Right lung (tissue), 10 donors: ENCODE measurements at places on chromosomes 6 and 20. TPM values are rescaled to one million over a fixed set of nuclear protein-coding genes. Genes with fewer than 3 reads are reported as not detected.

DNA sequence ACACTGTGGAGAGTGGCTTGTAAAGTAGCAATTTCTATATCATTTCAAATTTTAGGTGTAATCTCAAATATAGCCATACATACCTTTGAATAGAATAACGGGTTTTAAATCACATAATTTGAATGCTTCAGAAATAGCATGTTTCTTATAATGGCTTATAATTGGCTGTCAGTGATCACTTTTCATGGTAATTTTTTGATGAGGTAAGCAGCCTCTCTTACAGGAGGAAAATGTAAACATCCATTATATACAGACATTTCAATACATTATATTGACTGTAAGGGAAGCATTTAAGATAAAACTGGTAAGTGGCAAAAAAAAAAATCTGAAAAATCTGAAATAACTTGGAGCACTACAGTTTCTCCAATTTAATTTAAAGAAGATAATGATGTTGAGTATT lies 67.8 kb upstream of the PHACTR2 start:
- DNase-seq = no peak

DNA sequence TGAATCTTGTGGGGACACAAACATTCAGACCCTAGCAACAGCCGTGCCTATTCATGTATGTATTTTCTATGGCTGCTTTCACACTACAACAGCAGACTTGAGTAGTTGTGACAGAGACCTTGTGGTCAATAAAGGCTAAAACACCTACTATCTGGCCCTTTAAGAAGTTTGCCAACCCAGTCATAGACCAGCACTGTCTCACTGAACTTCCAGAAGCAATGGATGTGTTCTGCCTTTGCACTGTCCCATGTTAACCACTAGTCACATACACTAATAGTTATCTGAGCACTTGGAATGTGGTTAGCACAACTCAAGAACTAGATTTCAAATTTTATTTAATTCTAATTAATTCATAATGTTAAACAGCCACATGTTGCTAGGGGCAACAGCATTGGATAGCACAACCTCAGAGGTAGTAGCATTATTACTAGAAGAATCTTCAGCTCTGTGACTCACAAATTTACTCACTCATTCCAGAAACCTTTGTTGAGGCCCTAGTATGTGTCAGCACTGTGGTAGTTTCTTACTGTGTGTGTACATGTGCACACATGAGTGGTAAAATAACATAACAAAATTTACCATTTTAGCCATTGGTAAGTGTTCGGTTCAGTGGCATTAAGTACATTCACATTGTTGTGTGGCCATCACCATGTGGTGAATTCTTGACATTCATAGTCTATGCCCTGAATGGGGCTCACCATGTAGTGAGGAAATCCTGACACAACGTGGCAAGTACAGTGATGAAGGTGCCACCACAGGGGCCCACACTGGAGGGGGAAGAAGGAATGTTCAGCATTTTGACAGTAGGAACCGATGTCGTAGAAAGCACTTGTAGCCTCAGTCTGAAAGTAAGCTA lies 107.3 kb downstream of the CEP57L1 start:
- no peak for DNase-seq

MYCT1 gene
- polyA plus RNA-seq = 27.6 TPM

DNA sequence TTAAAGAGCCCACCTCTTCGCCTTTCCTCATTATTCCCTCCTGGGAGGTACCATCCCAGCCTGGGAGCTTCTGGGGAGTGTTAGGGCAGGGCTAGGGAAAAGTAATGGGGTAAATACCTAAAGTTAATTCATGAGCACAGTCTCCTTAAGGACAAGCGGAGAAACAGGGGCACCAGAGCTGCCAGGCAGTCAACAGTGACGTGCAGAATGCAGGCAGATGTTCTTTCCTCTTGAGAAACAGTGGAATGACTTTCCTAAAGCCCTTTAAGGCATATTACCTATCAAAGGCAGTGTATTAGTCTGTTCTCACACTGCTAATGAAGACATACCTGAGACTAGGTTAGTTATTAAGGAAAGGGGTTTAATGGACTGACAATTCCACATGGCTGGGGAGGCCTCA lies 76.3 kb downstream of the RNF144B start:
- DNase-seq = no peak

DNA sequence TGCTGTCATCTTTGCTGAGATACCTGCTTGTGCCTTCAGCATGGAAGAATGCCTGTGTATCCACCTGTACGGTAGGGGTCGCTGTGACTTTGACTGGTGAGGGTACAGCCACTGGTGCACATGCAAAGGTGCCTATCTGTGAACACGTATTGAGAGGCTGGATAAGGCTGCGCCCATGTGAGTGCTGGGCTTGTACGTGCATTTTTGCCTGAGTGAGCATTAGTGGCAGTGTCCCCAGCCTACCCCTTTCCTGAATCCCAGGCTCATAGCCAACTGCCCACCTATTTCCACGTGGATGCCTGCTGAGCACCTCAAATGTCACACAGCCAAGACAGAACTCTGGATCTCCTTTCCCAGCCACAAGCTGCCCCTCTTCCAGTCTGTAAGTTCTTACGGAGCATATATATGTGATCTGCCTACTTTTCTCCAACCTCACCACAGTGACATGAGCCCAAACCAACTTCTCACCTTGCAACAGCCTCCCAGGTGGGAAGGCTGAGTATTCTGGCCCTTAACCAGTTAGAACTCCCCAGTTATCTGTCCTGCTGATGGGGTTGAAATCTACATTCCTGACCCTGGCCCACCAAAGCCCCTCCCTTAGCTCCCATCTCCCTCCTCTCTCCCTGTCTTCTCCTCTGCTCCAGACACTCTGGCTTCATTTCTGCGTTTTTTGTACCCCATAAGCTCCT lies 1.1 kb upstream of the SLC2A10 start:
- no peak for DNase-seq
